Spinal cord (tissue), 10 donors: ENCODE measurements at places on chromosomes 13 and 19. TPM values are rescaled to one million over a fixed set of nuclear protein-coding genes. Genes with fewer than 3 reads are reported as not detected.

Gene VWA8
- polyA plus RNA-seq: 12.8 TPM

Gene IGFLR1
- polyA plus RNA-seq: 10.9 TPM

Gene OR7E24
- polyA plus RNA-seq: not detected

Gene MBD3L3
- not detected for polyA plus RNA-seq

Gene GRIN2D
- polyA plus RNA-seq: 30.9 TPM
